ENCODE measurements at places on chromosomes 4 and X.
A peak's percentile ranks its signal among the peaks of the same experiment; 100 is the strongest.

DNA sequence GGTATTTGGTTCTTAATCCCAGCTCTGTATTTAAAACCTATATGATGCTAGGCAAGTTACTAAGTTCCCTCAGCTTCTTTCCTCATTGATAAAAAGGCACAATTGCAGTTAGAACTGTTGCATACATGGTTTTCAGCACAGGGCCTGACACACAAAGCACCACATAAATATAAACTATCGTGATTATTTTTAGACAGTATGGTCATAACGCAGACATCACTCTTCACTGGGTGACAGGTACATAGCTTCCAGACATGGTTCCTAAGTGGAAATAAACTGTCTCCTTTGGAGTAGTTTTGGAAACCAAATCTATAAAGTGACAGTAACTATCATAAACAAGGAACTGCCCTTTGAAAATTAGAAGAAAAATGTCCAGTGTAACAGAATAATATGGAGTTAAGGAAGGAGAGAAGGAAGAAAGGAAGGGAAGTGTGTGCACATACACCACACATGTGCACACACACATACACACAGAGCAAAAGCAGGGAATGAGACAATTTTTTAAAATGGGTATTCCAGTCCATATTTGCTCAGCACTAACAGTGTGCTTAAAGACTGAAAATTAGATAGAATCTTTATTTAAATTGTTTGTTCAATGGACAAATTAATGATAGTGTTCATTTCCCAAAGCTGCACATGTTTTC, 12.5 kb upstream of the G3BP2 start:
- DNase-seq = no peak

GRCh38 chr4:96742332-96743014, 902.6 kb downstream of the PDHA2 start:
- no peak for DNase-seq

DNA sequence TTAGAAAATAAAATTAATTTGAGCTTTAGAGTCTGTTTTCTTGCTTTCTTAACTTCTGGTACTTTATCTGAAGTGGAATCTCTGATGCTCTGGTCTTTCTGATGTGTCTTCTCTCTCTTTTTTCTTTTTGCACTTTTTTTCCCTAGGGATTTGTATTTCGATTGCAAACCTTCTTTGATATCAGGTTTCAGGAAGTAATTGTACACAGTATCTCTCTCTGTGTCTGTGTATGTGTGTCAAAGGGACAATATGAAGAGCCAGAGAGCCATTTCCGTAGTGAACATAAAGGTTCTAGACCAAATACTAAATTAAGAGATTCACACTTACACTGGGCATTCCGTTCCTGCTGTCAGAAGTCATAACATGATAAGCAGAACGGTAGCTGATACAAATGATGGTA, 325.0 kb downstream of the PCDH7 start:
- no peak for DNase-seq

DNA sequence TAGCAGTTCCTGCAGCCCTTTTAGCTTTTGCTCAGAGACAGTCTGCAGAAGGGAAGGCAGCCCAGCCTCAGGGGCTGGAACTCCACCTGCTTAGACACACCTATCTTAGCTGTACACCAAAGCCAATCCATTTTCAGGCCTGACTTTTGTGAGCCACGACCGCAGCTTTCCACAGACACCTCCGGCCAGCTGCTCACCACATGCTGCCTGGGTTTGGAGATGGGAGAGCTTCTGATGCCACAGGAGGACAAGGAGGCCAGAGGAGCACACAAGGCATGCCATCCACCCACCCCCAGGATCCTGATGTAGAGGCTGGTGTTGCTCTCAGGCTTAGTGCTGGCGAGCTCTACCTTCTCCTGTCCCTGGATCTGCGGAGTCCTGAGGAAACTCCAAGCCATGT, 141.8 kb upstream of the NALF2 start:
- DNase-seq = no peak

DNA sequence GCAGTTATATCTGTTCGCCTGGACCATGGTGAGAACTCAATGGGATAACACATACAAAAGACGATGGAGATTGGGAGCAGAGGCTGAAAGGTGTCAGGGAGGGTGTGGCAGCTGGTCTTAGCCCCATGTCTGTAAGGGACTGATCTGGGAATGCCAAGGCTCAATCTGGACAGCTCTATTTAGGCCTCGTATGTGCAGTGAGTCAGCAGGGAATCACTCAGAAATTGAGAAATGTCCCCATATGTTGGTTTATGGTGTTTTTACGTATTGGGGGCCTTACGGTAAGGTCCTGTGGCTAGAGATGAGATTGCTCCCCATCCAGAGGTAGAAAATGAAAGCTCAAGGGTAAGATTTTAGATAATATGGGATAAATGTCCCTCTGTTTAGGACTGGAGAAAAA, 71.4 kb upstream of the TTC29 start:
- no peak for DNase-seq

DNA sequence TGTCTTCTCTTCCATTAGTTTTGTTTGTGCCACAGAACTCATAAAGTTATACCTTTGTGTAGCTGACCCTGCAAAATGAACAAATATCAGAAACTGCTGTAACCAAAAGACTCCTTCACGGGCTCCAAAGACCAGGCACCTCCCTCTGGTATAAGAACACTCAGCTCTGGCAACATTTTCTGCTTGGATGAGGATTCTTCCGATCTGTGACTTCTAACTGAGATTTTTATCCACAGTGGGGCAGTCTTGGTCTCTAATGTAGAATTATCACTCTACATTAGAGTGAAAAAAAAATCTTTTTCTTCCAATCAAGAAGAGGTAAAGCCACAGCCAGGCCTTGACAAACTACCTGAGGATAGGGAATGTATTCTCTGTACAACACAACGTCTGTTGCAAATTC, 38.5 kb upstream of the PRSS48 start:
- no peak for DNase-seq

GRCh38 chr4:168631241-168632162, 134.7 kb downstream of the PALLD start:
- no peak for DNase-seq

DNA sequence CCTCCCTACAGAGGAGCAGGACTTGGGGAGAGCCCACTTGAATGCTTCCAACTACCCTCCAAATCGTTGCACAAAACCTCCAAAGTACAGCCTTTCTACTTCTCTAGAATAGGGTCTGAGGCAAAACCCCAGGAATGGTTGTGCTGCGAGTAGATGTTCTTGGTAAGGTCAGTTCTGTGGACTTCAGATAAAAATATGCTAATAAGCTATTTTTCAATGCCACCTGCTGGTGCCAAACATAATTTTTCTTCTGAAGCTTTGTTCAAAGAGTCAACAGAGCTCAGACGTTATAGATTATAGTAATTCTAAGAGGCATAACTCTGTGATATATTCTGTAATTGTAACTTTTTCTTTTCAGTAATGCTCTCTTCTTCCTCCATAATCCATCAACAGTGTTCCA, 425.7 kb downstream of the GPAT3 start:
- DNase-seq = no peak

DNA sequence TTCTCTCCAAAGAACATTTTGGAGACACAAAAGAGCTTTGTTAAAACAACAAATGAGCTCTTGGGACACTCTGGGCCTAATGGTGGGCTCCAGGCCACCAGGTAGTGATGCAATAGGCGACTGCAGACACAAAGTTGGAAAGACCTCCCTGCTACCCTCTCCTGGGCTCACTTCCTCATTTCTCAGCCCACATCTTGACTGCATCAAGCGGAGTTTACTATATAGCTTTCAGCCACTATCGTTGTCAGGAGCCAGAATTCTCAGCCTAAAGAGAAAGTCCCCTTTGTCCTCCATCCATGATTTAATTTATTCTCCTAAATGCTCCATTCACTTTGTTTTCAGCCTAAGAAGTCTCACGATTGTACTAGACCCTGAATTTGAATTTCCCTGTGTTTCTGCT, 114.9 kb downstream of the EFHC2 start:
- DNase-seq = no peak

GRCh38 chrX:46580613-46581012, 7.0 kb downstream of the CHST7 start:
- no peak for DNase-seq

GRCh38 chrX:44152852-44153251, 179.7 kb upstream of the NDP start:
- DNase-seq = no peak

DNA sequence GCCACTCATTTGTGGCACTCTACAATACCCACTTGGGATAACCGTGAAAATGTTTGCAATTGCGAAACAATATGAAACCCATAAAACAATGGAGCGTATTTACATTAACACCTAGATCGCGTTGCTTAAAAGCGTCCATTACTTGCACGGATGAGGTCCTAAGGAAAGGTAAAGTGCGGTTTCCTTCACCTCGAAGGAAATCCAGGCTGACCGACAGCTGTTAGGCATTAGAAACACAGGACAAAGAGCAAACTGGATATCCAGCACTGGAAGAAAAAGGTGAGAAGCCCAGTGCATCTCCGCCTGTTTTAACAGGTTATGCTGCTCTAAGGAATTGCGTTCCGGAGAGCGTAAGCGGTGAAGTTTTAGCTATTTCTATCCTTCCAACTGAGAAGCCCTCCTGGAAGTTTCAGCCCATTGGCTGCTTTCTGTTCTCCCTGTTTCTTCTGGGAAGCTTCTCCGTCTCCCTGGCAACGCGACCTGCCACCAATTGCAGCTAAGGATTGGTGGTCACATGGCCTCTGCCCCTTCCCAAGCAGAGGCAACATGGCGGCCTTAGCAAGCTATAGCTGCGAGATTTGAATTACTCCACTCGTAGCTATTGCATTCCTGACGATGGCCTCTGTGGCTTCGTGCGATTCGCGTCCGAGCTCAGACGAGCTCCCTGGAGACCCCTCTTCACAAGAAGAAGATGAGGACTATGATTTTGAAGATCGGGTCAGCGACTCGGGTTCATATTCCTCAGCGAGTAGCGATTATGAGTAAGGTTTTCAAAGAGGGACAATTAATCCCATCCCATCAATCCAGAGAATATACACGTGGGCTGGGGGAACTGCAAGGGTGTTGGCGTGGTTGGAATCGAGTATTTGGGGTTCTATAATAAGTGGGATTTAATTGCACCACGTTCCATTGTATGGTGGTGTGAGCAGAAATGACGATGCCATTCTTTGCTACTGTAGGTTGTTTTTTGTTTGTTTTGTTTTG, at the start of gene INTU:
INTU (plus strand) TSS at position 538 of the 984 bp plus-strand sequence; CDS start at position 616, 78 bp downstream.
- DNase-seq = no peak

DNA sequence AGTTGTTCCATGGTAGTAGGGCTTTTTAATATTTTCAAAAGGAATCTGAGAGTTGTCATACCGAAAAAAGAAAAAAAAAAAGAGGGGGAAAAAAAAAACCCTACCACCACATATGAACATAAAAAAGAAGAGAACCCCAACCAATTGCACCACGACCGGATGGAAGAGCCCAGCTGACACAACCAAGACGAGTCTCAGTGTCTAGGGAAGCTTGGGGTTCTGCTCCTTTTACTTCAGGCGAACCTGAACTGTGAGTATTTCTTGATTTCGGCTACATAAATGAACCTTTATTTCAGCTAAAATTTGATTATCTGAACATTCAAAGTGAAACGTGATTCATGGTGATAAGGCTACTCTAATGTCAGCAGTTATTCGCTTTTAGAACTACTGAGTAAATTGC, at the start of gene GPR34:
GPR34 (plus strand) TSS at position 139 of the 400 bp plus-strand sequence. CDS start 6,661 bp downstream, outside the sequence.
- no peak for DNase-seq

- DNase-seq = no peak
Measured at GRCh38 chrX:119236623-119237561, 807 bp downstream of the PGRMC1 start.

- DNase-seq = no peak
Measured at GRCh38 chr4:119113033-119113655, 22.5 kb upstream of the MYOZ2 start.

DNA sequence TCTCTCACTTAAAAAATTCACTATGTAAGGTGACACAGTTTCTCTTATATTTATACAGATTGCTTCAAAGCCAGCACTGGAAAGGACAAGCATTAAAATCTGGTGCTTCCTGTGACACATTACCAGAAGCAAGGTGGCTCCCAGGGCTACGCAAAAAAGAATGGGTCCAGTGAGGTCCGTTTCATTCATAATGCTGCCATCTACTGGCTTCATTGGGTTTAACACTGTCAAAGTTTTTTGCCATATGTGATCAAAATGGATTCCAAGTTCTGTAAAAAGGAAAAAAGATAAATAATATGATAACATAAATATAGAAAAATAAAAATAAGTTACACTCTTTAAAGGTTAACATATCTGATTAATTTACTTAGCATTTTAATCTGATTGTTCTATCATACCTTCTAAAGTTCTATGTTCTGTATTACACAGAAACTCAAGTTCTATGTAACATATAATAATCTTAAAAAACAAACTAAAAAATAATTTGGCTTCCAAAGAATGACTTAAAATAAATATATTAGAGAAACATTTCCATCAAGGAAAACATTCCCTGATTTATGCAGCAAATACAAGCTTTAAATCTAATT, 22.1 kb downstream of the YIPF7 start:
- peak; percentile 35 for DNase-seq

DNA sequence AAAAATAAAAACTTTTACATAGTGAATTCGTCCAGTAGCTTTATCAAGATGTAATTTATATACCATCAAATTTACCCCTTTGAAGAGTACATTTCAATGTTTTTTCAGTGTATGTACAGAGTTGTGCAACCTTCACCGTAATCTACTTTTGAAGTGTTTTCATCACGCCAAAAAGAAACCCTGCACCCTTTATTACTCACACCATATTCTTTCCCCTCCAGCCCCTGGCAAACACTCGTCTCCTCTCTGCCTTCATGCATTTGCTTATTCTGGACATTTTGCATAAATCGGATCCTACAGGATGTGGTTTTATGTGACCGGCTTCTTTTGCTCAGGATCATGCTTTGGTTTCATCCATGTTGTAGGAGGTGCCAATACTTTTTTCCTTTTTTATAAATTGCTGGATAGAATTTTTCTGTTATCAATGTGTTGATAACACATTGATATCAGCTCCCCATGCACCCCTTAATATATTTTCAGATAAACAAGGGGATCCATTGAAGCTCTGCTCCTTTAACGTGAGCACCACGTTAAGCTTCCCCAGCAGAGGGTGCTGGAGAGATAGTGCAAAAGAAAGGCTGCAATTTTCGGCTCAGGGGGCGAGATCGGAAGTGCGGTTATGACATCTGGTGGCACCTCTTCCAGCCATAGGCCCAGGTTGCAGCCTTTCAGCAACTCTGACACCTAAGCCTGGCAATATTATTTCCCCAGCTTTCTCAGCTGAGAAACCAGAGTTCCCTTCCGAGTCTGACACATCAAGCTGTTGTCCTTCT, 100.1 kb upstream of the VCX3B start:
- DNase-seq = no peak

GRCh38 chrX:116239944-116240840, 69.6 kb downstream of the AGTR2 start:
- DNase-seq = no peak

DNA sequence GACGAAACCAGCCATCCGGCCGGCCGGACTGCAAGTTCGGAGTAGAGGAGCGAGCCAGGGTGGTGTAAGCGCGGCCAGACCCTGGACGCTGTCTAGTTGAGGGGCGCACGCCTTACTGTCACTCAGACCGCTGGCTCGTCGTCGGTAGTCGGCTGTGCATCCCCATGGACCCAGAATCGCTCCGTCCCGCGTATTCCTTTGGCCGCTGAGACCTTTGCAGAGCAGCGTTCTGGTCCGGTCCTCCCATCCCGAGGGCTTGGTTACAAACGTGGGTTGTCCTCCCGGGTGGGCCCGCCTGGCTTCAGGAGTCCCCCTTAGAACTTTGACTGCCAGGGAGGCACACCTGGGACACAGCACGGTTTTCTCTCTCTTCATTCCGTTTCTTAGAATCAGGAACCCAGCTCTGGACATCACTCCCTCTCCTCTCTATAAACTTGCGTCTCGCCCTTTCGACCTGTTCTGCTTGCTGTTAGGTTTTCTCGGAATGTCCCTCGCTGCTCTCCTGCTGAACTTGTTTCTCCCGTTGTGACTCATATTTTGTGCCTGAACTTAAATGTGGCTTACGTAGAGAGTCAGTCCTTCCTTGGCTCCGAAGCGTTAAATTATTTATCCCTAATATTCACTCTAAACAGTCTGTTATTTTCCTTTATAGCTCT, 672 bp downstream of the PGM2 start:
- no peak for DNase-seq
